ENCODE measurements at places on chromosomes 3 and 15.

- no peak for DNase-seq
These were observed 187.1 kb downstream of the ALCAM start for GRCh38 chr3:105553851-105554250.

- DNase-seq: no peak
These were observed 295.1 kb upstream of the PROK2 start for GRCh38 chr3:72080095-72080494.

GRCh38 chr3:190443257-190443656, 6.4 kb downstream of the TMEM207 start:
- DNase-seq: no peak

GRCh38 chr15:100897221-100898151, 17.9 kb downstream of the ALDH1A3 start:
- DNase-seq: no peak

Measured in activated T-cell treated with anti-CD3 and anti-CD28 coated beads for 24 hours (primary cell).